ENCODE measurements at places on chromosomes 1 and 21. TPM values are rescaled to one million over a fixed set of nuclear protein-coding genes. Genes with fewer than 3 reads are reported as not detected.

DNA sequence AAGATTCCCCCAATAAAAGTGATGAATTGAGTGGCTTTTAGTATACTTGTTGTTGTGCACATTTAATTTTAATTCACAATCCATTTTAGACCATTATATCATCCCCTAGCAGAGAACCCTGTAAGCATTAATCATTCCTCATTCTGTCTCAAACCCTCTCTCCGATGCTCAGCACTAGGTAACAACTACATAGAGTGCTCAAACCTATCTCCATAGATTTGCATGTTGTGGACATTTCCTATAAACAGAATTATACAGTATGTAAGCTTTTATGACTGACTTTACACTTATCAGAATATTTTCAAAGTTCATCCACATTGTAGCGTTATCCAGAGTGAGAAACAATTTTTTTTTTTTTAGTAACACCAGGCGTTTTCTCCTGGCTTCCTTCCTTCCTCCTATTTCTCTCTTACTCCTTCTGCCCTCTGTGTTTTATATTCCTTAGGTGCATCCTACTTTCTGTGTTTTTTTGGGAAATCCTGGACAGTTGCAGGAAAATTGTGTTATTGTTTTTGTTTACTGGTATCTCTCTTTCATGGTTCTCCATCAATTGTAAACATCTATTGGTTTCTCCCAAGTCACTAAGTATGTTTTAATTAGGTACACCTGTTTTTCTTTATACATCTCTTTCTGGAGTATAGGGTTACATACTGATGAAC lies 1528.0 kb upstream of the TPTE start:
- DNase-seq, result no peak

- no peak for DNase-seq
Measured at GRCh38 chr1:153210206-153210605, 7.0 kb downstream of the LELP1 start.

DNA sequence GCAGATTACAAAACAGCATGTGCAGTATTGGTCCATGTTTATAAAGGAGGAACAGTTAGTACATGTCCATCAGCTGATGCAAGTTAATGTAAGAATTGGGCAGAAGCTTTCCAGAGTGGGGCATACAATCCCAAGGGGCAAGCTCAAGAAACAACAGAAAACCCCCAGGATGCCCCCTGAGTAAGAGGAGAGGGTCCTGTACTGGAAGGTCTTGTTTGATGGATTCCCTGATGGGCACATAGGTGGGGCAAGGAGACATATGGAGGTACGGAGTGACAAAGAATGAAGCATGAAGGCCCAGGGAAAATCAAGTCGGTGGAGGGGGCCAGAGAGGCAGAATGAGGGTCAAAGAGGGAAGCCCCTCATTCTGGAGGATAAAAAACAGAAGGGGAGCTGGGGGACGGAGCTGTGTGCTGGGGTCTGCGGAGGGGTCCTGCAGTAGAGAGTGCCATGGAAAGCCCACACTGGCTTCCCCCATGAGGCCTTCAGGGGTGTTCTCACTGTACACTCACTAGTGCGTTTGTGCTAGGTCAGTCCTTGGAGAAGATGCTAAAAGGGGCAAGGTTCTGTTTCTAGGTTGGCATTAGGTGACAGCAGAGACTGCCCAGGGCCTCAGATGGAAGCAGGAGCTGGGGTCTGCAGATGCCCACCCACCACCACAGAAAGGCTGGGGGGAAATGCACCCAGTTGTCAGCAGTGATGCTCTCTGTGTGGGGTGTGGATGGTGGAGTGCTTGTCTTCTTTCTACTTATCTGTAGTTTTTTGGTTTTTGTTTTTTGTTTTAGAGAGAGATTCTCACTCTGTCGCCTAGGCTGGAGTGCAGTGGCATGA lies 12.5 kb upstream of the MATN1 start:
- no peak for DNase-seq

GRCh38 chr1:160118928-160119327 lies 3.4 kb downstream of the ATP1A2 start:
- no peak for DNase-seq

DNA sequence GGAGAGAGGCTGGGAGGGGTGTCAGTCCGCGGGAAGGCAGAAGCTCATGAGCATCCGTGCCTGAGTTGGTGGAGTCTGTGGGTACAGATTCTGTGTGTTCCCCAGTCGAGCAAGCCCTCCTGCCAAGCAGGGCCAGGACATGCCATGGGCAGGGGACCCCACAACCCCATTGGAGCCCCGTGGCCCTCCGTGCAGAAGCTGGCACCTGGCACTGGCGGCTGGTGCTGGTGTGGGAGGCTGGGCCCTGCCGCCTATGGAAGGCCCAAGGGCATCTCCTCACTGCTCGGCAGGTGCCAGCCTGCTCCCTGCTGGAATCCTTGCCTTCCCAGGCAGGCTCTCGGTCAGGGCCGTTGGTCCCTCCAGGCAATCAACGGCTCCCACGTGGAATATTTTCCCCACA lies 73.7 kb downstream of the UBE2T start:
- DNase-seq, result no peak

DNA sequence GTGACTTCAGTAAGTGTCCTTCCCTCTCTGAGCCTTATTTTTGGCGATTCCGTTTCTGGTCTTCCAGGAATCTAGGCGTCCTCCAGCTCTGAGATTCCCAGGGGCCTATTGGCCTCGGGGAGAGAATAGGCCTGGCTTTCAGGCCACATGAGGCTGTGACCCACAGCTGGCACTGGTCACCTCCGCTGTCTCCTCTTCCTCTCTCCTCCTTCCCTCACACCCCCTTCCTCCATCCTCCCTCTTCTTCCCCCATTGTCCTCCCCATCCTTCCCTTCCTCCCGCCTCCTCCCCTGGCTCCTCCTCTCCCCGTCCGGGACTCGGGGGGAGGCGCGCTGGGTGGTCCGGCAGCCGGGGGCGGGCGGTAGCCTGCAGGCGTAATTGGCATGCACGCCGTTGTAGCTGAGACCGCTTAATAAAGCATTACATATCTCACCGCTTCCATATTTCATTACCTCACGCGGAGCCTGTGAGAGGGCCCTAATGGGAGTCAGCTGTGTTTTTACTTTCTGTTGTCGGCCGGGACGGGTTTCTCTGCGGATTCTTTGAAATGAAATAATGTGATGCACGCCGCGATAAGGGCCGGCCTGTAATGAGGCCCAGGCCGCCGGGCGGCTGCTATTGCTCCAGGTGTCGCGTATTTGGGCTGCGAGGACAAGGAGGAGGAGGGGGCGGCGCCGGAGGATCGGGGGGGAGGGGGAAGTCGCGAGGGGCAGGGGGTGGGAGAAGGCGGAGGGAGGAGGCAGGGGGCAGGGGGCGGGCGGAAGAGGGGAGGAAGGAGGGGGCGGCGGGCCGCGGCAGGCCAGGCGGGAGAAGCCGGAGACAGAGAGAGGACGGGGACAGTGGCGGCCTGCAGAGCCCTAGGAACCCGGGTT lies 95.3 kb downstream of the FOXD2 start:
- peak; percentile 86 for DNase-seq

DNA sequence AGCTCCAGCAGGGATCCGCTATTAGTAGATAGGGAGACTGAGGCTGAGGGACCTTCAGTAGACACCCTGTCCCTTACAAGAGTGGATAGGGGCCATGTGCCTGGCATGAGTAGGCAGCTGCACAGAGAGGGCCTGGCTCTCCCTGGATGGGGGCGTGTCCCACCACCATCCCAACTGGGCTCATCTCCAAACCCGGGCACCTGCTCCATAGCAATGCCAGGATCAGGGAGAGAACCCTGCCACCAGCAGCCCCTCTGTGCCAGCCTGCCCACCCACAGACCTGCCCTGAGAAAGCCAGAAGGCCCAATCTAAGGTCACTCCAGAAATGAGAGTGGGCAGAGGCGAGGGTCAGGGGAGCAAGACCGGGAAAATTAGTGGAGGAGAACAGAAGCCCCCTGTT lies 121.3 kb downstream of the GRIK3 start:
- DNase-seq, result no peak

FAAH gene
- not detected for total RNA-seq

DNA sequence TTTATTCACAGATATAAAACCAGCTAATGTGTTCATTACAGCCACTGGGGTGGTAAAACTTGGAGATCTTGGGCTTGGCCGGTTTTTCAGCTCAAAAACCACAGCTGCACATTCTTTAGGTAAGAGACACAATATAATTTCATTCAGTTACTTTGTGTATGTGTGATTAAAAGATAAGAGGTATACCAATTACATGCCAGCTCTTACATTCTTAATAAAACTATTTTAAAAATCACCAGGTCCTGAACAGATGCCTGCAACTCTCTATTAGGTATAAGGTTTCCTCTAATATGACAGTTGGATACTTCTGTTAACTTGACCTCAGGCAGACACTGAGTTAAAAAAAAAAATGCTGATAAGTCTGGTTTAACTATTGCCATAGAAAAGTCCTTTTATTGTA lies 122.1 kb downstream of the NEK7 start:
- no peak for DNase-seq

GRCh38 chr1:187629075-187629474 lies 800.3 kb downstream of the PLA2G4A start:
- no peak for DNase-seq

DNA sequence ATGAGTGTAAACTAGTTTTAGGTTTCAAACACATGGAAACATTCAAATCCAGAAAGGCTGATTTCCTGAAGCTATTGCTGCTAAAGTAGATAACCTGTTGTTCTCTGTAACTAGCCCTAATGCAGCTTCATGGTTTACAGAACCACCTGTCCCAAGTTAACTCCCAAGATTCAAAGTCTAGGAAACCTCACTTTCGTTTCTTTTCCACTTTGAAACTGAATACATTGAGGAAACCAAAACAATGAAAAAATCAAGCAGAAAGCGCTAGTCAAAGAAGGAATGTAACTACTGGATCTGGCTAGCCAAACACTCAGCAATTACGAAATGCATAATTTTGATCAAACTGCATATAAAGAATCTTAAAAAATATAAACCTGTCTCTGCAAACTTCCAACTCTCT lies 17.8 kb downstream of the SLC16A1 start:
- DNase-seq, result no peak

Data from RPMI7951 (cell line).